ENCODE measurements at places on chromosomes 2 and 18. TPM values are rescaled to one million over a fixed set of nuclear protein-coding genes. Genes with fewer than 3 reads are reported as not detected.

- no peak overlapping the region for H3K4me3 ChIP-seq
- H3K27me3 ChIP-seq: no peaks in the 10 kb centered on the region
- no peaks in the 10 kb centered on the region for H3K4me1 ChIP-seq
- H3K27ac ChIP-seq: no peak overlapping the region
- H3K36me3 ChIP-seq: no peaks in the 10 kb centered on the region
Measured at GRCh38 chr18:37674570-37674969, 109.0 kb upstream of the CELF4 start.

- no peaks in the 10 kb centered on the region for H3K27me3 ChIP-seq
- H3K36me3 ChIP-seq: no peaks in the 10 kb centered on the region
- H3K4me1 ChIP-seq: peaks cover 2% of the 10 kb centered on the region
- no peak overlapping the region for H3K27ac ChIP-seq
- DNase-seq: no peak
Measured at GRCh38 chr18:13531681-13532325, 194.6 kb downstream of the FAM210A start.

GRCh38 chr2:824954-825353 is 125.7 kb upstream of the SNTG2 start:
- H3K27ac ChIP-seq: no peak overlapping the region
- no peaks in the 10 kb centered on the region for H3K4me1 ChIP-seq
- DNase-seq: no peak
- H3K4me3 ChIP-seq: no peak overlapping the region

DNA sequence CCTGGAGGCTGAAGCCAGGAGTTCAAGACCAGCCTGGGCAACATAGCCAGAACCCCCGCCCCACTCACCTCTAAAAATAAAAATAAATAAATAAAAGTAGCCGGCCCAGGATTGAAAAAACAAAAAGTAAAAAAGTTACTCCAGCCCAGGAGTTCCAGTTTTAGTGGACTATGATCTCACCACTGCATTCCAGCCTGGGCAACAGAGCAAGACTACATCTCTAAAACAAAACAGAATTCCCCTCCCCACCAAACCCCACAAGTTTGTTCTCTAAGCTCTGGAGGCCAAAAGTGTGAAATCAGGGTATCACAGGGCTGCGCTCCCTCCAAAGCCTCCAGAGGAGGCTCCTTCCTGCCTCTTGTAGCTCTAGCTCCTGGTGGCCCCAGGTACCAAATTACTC is 1.7 kb downstream of the D2HGDH start:
- no peak overlapping the region for H3K4me3 ChIP-seq
- H3K36me3 ChIP-seq: no peaks in the 10 kb centered on the region
- no peak for DNase-seq
- H3K27me3 ChIP-seq: no peaks in the 10 kb centered on the region

DNA sequence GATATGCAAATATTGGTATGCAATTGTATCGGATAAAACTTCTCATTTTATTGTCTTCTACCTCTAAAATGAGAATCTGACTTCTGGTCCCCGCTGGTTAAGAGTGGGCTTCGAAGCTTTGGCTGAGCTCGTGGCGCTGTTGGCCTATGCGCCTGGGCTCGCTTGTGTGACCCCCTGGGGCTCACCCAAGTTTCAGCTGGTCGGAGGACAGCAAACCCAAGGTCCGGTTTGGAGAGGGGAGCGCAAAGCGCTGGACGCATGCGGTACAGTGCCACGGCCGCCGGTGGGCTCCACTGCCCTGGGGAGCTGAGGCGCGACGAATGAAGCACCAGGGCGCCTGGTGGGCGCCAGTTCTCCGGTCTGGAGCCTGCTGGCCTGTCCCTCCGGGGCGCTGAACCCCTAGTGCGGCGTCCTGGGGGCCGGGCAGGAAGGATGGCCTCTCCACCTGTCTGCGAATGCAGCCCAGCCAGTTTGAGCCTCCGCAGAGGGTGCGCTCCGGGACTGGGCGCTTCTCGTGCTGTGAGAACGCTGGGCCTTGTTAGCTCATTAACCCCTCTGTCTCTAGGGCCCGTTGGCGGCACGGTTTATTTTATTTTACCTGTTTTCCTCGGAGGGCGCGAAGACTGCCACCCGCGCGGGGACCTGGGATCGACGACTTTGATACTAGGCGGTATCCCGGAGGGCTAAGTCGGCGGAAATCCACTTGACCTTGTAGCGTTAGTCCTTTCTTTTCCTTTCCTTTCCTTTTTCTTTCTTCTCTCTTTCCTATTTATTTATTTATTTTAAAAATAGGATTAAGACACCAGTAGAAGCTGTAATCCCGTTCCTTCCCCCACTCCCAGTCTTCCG is 10.4 kb downstream of the MEIS1 start:
- no peaks in the 10 kb centered on the region for H3K36me3 ChIP-seq
- H3K4me1 ChIP-seq: peaks cover 14% of the 10 kb centered on the region
- peak overlapping the region; percentile 36 for H3K4me3 ChIP-seq

DNA sequence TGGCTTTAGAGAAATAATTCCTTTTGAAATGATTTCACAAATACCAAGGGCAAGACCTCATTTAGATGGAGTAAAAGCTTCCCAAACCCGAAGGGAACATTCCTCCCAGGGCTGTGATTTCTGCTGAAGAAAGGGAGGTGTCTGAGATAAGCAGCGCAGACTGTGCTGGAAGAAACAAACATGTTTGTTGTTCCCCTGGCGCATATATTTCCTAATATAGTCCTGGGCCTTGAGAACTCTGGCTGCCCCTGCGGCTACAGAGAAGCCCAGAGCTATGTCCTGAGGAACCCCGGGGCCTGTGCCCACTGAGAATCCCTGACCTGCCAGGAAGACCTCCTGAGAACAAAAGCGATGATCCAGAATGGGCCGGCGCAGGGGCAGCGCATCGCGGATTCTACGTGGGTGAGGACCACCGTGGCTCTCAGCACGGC is 372.6 kb upstream of the NT5C1B start:
- no peaks in the 10 kb centered on the region for H3K36me3 ChIP-seq
- H3K4me3 ChIP-seq: no peak overlapping the region
- no peak overlapping the region for H3K27ac ChIP-seq
- no peaks in the 10 kb centered on the region for H3K27me3 ChIP-seq
- DNase-seq: no peak

Gene PLCD4
- polyA plus RNA-seq: 1.1 TPM

- no peaks in the 10 kb centered on the region for H3K36me3 ChIP-seq
- no peak for DNase-seq
- no peaks in the 10 kb centered on the region for H3K27me3 ChIP-seq
- H3K4me1 ChIP-seq: no peaks in the 10 kb centered on the region
- no peak overlapping the region for H3K4me3 ChIP-seq
Measured at GRCh38 chr2:36650031-36650829, 46.3 kb upstream of the VIT start.

Gene TFCP2L1
- polyA plus RNA-seq: 2.0 TPM

GRCh38 chr18:77557046-77557587 is 307.5 kb downstream of the GALR1 start:
- H3K27me3 ChIP-seq: no peaks in the 10 kb centered on the region
- H3K4me3 ChIP-seq: no peak overlapping the region
- no peaks in the 10 kb centered on the region for H3K36me3 ChIP-seq
- no peak overlapping the region for H3K27ac ChIP-seq

- no peaks in the 10 kb centered on the region for H3K36me3 ChIP-seq
- no peak overlapping the region for H3K27ac ChIP-seq
- H3K4me3 ChIP-seq: no peak overlapping the region
Measured at GRCh38 chr2:21431078-21431477, 307.3 kb downstream of the TDRD15 start.

Gene MYO5B
- 8.0 TPM for polyA plus RNA-seq

Gene CCBE1
- polyA plus RNA-seq: 0.77 TPM

Gene LYPD6
- polyA plus RNA-seq: 1.8 TPM

Gene COL3A1
- 16.7 TPM for polyA plus RNA-seq

GRCh38 chr2:179588486-179589145 is 272.8 kb downstream of the ZNF385B start:
- H3K27me3 ChIP-seq: no peaks in the 10 kb centered on the region
- no peak overlapping the region for H3K4me3 ChIP-seq
- H3K27ac ChIP-seq: no peak overlapping the region
- no peaks in the 10 kb centered on the region for H3K4me1 ChIP-seq
- DNase-seq: no peak

DNA sequence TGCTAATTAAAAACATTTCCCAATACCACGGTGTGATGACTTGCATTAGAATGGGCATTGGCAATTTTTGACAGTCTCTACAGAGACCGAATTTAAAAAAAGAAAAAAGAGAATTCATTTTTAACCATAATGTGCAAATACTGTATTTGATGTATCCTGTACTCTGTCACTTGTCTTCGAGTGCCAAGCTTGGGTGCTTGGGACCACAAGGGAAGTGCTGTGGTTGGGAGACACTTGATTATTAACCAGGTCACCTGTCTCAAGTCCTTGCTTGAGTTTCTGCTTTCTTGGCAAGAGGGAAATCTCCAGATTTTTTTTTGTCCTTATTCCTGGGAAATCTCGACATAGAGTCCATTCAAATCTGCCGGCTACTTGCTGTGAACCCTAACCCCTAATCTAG is 209.0 kb downstream of the MC4R start:
- no peak overlapping the region for H3K4me3 ChIP-seq
- H3K27ac ChIP-seq: no peak overlapping the region
- no peaks in the 10 kb centered on the region for H3K27me3 ChIP-seq

Gene NPAS2
- polyA plus RNA-seq: 35.3 TPM

- no peak overlapping the region for H3K4me3 ChIP-seq
- H3K27me3 ChIP-seq: no peaks in the 10 kb centered on the region
- no peak for DNase-seq
- H3K36me3 ChIP-seq: no peaks in the 10 kb centered on the region
- no peak overlapping the region for H3K27ac ChIP-seq
- H3K4me1 ChIP-seq: no peaks in the 10 kb centered on the region
Measured at GRCh38 chr2:16215902-16216557, 275.7 kb downstream of the MYCN start.

GRCh38 chr2:17538022-17538843 is 2.3 kb upstream of the VSNL1 start:
- H3K36me3 ChIP-seq: no peaks in the 10 kb centered on the region
- H3K27me3 ChIP-seq: peaks cover 8% of the 10 kb centered on the region
- H3K27ac ChIP-seq: peak overlapping the region; percentile 81

Gene FAP
- polyA plus RNA-seq: 11.9 TPM

GRCh38 chr2:237449193-237449881 is 35.4 kb upstream of the COL6A3 start:
- no peak for DNase-seq
- H3K4me3 ChIP-seq: no peak overlapping the region
- H3K27ac ChIP-seq: no peak overlapping the region

- no peak for DNase-seq
- no peaks in the 10 kb centered on the region for H3K27me3 ChIP-seq
- no peak overlapping the region for H3K27ac ChIP-seq
- no peaks in the 10 kb centered on the region for H3K4me1 ChIP-seq
Measured at GRCh38 chr2:26463244-26464192, 14.4 kb downstream of the OTOF start.

GRCh38 chr2:206144383-206144782 is 14.9 kb downstream of the NDUFS1 start:
- H3K27me3 ChIP-seq: no peaks in the 10 kb centered on the region
- H3K4me1 ChIP-seq: no peaks in the 10 kb centered on the region
- DNase-seq: no peak
- no peak overlapping the region for H3K4me3 ChIP-seq
- peaks cover 4% of the 10 kb centered on the region for H3K36me3 ChIP-seq

GRCh38 chr2:241068942-241069810 is 32.9 kb downstream of the MTERF4 start:
- no peak overlapping the region for H3K4me3 ChIP-seq
- no peaks in the 10 kb centered on the region for H3K4me1 ChIP-seq
- peaks cover 6% of the 10 kb centered on the region for H3K36me3 ChIP-seq
- DNase-seq: no peak
- no peak overlapping the region for H3K27ac ChIP-seq
- H3K27me3 ChIP-seq: no peaks in the 10 kb centered on the region

GRCh38 chr2:39433586-39434195 is 3.4 kb downstream of the MAP4K3 start:
- no peak for DNase-seq
- no peaks in the 10 kb centered on the region for H3K27me3 ChIP-seq
- no peaks in the 10 kb centered on the region for H3K36me3 ChIP-seq
- no peak overlapping the region for H3K4me3 ChIP-seq
- H3K4me1 ChIP-seq: peaks cover 34% of the 10 kb centered on the region

DNA sequence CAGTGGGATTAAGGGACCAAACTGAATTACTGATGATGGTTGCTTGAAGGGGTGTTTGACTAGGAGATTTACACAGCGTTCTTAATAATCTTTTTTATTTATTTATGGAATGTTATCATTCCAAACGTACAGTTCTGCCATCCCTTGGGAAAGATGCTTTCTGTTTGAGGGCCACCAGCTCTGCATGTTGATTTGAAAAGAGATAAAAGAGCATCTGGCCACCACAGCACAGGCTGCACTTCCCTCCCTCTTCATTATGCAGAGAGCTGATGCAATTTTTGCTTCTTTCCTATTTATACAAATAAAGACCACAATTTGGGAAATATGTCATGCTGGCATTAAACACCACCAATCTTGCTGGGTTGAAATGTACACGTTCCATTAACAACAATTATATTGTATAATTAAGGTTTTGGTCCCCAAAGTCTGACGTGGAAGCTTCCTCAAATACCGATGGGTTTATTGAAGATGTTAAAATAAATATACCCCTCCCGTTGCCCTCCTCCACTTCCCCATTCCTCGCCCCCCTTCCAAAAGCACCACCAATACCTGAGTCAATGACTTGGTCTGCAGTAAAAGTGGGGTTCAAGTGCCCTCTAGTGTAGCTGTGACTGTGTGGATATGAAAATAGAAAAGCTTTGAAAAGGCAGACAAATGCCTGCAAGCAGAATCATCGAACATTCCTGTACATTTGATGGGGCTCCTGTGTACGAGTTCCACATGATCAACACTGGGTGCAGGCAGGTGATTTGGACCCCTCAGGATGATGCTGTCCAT is 211.9 kb downstream of the HRH4 start:
- no peak for DNase-seq
- no peak overlapping the region for H3K27ac ChIP-seq
- no peak overlapping the region for H3K4me3 ChIP-seq
- no peaks in the 10 kb centered on the region for H3K27me3 ChIP-seq
- H3K36me3 ChIP-seq: no peaks in the 10 kb centered on the region
- no peaks in the 10 kb centered on the region for H3K4me1 ChIP-seq

- no peaks in the 10 kb centered on the region for H3K36me3 ChIP-seq
- H3K27ac ChIP-seq: no peak overlapping the region
- H3K4me1 ChIP-seq: no peaks in the 10 kb centered on the region
- no peak for DNase-seq
- H3K4me3 ChIP-seq: no peak overlapping the region
- H3K27me3 ChIP-seq: no peaks in the 10 kb centered on the region
Measured at GRCh38 chr2:179751163-179751809, 110.1 kb downstream of the ZNF385B start.

DNA sequence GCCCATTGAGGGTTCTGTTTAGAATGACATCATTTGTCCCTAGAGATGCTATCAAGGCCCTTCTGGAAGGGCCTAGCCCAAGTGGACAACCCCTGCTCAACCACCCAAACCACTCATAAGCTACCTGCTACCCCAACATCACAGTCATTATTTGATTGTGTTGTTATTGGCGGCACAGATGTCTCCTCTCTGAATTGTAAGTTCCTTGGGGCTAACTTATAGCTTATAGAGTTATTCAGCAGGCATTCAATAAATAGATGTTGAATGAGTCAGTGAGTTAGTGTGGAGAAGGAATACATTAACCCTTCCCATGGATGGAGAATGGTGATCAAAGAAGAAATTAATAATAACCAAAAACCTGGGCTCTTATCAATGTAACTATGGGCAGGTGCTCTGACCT is 80.0 kb downstream of the ACAA2 start:
- no peaks in the 10 kb centered on the region for H3K4me1 ChIP-seq
- no peaks in the 10 kb centered on the region for H3K36me3 ChIP-seq
- H3K4me3 ChIP-seq: no peak overlapping the region
- no peak overlapping the region for H3K27ac ChIP-seq
- no peaks in the 10 kb centered on the region for H3K27me3 ChIP-seq

Measured in pancreas (tissue), 10 donors.